ENCODE measurements at places on chromosomes 3 and 15.

DNA sequence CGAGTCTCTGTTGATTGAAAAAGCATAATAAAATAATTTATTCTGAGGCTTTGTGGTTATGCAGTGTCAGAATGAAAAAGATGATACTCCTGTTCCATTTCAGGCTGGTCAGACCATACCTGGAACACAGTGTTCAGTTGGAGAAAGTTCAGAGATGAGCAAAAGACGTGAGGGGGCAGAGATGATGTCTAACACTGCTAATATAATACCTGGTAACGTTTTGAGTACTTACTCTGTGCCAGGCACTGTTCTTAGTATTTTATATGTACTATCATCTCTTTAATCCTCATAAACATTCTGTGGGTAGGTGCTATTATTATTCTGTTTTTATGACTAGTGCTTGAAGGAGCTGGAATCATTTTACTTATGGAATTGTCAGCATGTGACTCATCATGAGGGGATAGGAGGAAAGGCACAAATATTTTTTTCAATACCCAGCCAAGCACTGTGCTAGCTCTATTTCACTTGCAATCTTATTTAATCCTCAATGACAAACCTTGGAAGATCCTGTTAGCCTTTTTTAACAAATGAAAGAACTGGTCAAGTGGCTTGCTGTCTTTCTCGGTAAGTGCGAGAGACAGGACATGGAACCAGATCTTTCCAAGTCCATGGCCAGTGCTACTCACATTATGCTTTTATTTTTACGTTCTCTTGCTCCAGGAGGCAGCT lies 31.8 kb downstream of the IQGAP1 start:
- no peak for DNase-seq

- DNase-seq = no peak
Observed at GRCh38 chr15:73751899-73752805, 999 bp downstream of the INSYN1 start.

DNA sequence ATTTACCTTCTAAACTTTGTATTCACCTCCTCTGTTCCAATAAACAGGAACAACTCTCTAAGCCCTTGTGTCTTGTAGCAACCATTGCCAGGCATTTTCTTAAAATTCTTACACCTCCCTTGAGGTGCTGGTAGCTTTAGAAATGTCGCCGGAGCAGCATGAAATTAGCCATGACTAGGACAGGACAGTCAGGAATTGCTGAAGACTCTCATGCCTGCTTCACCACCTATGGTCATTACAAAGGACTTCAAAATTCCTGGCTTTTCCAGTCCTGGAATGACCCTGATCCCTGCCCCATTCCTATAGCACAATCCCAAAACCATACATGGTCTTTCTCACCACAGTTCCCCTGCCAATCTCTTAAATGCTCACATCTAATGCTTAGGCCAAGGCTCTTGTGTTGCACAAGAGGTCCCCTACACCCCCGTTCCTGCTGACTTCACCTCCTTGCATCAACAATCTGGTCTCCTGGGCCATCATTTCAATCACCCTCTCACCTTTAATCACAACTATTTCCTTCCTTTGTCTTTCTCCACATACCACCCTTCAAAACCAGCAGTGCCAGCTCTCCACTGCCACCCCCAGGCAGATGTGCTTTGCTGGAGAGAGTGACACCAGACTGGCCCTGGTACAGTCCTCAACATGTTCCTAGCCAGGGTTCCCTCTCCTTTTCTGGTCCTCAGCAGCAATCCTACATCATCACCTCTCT lies 113.2 kb upstream of the TJP1 start:
- no peak for DNase-seq

DNA sequence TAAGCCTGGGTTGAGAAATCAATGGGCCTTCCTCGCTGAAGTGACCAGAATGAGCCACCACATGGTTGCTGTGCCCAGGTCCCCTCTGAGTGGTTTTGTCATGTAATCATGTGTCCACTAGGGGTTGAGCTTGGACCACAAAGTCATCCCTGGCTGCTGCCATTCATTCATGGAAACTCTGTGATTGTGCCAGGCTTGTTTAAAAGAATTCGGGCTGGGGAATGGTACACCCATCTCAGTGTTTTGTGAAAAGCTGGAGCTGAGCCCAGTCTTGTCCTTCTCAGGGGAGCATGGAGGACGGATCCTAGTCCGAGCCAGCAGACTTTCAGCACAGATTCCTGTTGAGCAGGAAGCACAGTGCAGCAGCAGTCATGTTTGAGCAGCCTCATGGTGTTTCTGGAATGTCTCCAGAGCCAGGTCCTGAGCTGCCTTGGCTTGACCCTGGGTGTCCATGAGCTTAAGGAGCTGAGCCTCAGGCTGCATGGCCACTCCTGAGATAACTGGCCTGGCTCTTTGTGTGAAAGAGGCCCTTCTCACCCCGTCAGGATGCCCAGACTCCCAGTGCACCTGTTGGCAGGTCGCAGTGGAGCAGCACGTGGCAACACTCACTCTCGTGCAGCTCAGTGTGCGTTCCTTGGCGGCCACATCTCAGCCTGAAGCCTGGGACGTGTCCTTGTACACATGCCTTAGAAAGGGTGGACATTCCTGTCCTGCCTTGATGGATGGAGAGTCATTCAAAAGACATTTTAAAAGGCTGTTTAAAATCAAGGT lies 260.3 kb upstream of the TPM1 start:
- DNase-seq = peak; percentile 5

DNA sequence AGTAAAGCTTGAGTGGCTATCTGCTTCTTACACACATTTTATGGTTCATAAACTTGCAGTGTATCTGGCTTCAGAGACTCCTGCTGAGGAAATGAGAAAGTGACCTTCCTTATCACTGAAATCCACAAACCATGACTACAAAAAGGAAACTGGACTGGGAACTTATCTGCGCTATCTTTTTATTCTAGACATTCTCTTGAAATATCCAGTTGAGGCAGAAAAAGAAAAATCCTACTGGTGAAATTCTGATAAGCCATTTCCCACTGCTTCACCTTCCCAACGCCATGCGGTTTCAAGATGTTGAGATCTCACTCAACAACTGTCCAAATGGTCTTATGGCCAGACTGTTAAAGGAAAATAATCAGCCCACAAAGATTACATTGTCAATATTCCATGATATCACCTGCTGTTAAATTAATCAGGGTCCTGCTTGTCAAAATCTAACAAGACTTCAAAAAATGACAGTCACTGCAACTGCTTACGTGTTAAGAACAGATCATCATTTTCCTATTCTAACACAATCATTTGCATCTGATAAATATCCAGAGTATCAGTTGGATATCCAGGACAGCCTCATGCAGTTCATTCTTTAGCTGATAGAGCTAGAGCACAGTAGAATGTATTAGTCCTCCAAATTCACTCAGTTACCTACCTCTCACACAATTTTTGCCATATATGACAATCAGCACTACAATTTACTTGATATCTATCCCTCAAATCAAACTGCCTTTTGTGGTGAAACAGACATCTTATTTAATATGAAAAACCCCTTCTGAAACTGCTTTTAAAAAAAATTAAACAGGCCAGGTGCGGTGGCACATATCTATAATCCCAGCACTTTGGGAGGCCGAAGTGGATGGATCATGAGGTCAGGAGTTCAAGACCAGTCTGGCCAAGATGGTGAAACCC lies 538.1 kb downstream of the MAGI1 start:
- DNase-seq = no peak

DNA sequence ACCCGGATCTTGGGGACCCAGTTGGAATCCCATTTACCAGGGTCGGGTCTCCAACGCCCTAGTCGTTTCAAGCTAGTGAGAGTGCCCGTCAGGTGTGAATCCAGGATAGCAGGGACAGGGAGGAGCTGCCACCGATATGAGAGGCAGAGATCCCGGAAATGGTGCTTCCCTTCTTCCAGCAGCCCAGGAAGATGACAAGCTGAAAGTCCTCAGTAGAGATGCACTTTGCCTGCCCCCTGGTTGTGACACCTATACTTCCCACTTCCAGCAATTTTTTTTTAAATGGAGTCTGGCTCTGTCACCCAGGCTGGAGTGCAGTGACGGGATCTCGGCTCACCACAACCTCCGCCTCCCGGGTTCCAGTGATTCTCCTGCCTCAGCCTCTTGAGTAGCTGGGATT lies 503.0 kb downstream of the NTRK3 start:
- DNase-seq = no peak

DNA sequence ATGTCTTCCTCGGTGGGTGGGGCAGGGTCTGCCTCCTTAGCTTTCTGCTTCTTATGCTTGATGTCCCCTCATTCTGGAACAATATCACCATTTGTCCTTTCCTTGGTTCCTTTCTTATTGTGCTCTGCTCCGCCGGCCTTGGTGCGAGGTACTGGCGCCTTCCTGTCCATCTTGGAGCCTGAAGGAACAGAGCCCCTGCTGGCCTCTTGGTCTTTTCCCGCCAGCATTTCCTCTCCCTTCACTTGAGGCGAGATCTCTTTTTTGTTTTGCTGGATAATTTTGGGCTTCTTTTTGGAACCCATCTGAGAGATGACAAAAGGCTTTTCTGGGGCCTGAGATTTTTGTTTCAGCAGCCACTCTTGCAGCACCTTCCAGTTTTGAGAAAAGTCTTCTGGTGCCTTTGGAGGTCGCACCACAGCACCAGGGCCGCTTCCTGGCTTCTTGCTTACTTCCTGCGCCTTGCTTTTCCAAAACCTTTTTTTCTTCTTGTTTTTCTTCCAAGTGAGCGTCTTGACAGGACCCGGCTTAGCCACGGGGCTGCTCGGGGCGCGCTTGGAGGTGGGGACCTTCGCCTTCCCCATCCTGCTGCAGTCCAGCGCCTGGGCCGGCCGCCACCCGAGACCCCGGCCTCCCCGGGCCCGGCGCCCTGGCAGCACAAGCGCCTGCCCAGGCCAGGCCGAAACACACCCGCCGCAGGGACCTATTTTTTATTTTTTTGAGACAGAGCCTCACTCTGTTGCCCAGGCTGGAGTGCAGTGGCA lies 127.1 kb downstream of the KLF13 start:
- DNase-seq = no peak

GRCh38 chr3:37154668-37155314 lies 19.6 kb downstream of the LRRFIP2 start:
- DNase-seq = no peak

DNA sequence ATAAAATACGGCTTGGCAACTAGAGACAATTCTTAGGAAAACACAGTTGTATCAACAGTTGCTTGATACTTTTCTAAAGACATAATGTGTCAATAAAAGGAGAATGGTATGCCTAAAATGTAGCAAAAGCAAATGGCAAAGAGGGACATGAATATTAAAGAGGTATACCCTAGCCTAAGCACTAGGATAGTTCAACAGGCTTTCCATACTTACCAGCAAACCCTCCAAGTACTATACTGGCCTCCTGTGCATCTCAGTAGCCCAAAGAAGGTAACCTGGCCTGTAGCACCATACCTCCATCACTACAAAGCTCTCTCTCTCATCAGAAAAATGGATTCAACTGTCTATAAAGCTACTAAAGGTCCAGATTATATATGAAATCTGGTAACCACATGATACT lies 7.5 kb downstream of the SETD2 start:
- DNase-seq = no peak

- DNase-seq = no peak
Observed at GRCh38 chr15:74315626-74316025, 51.8 kb downstream of the CYP11A1 start.

DNA sequence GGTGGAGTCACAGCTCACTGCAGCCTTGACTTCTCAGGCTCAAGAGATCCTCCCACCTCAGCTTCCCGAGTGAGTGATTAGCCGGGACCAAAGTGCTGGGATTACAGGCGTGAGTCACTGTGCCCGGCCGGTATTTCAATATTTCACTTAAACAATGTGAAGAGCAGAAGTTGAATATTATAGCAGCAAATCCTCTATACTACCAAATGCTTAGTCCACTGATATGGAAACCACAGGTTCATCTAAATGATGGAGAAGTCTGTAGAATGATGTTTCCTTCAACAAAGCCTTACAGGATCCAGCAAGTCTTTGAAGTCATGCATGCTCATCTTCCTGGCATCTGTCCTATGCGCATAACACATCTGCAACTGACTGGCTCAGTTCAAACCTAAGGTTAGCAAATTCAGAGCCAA lies 20.3 kb upstream of the UACA start:
- DNase-seq = no peak

DNA sequence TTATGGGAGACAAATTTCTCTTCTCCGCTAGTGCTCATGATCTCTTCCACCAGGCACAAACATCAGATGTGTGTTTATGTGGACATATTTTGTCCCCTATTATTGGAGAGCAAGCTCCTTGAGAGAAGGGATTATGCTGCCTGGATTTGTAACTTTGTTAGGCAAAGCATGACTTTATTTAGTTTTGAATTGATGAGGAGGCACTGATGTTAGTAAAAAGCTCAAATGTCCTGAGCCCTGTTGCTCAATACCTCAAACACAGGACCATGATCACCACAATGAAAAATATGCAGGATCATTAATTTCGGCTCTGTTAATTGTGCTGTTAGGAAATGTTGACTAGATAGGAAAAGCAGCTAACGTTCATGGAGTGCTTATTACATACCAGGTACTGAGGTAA lies 29.1 kb downstream of the SCG5 start:
- DNase-seq = no peak

Measured in NCI-H2081 treated with DMSO at 0.1 percent for 48 hours (cell line).